Inflammatory macrophage treated with lipopolysaccharide for 1 hour (primary cell): ENCODE measurements at places on chromosomes 11 and 22.
A peak's percentile ranks its signal among the peaks of the same experiment; 100 is the strongest.

GRCh38 chr11:123753110-123753509 lies 1.2 kb downstream of the OR6X1 start:
- no peak for DNase-seq

- DNase-seq = no peak
These were observed 573.4 kb upstream of the RAG2 start for GRCh38 chr11:37171451-37171850.

DNA sequence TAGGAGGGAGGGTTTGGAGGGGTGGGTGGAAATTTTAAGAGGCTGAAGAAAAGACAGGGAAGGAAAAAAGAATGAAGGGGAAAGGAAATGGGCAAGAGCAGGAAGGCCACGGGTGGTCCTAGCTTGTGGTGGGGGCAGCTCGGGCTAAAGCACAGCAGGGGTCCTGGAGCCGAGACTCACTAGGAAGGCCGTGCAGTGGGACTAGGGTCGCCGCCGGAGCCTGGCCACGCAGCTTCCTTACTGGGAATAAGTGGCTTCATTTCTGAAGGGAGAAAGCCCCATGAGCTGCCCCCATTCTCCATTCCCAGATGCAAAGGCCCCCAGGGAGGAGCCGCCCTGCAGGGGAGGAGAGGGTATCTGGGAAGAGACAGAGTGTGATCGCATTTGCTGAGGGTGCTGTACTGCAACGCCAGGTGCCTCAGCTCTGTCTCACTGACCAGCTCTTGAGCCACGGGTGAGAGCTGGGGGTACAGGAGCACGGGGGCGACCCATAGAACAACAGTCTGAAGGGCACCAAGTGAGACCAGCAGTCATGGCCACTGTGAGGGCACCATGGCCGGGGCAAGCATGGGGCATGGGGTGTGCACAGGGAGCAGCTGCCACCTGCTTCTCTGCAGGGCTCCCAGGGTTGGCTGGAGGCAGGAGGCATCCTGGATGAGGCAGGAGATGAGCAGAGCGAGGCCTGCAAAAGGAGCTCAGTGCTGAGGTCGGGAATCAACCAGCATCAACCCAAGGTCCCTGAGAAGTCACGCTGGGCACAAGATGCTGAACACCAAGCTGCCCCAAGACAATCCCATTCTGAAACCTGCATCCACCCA lies 11.6 kb downstream of the TOP3B start:
- no peak for DNase-seq

- no peak for DNase-seq
These were observed 735.5 kb upstream of the API5 start for GRCh38 chr11:42576318-42576717.

DNA sequence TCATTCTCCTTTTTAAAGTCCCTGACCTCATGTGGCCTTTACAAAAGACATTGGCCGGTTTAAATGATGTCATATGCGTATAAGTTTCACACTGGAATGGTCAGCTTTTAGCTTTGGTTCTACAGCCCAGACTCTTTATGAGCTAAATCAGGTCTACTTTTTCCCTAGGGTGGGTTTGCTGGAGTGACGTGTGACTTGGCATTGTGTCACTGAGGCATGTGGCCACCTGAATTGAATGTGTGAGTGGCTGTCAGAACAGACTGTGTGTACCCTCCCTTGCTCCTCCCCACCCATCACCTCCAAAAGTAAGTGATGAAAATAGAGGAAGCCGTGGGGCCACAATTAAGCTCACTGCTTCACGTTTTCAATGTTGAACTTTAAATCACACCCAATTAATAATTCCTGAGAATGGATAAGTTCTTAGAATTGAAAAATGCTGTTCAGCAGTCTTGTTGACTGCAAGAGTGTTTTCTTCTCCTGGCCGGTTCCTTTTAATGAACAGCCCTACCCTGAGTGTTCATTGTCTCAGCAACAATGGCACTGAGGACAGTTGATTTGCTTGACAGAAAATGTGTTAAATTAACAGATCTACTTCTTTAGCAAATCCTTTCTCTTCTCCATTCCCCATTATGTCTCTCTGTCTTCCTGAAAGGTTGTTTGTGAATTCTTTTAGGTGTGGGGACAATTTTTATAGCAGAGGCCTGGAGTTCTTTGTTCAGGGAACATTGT lies 11.3 kb downstream of the CECR2 start:
- no peak for DNase-seq

- no peak for DNase-seq
These were observed 18.2 kb downstream of the APOL4 start for GRCh38 chr22:36183446-36183845.

GRCh38 chr11:134357545-134357839 lies 25.7 kb downstream of the GLB1L2 start:
- no peak for DNase-seq

DNA sequence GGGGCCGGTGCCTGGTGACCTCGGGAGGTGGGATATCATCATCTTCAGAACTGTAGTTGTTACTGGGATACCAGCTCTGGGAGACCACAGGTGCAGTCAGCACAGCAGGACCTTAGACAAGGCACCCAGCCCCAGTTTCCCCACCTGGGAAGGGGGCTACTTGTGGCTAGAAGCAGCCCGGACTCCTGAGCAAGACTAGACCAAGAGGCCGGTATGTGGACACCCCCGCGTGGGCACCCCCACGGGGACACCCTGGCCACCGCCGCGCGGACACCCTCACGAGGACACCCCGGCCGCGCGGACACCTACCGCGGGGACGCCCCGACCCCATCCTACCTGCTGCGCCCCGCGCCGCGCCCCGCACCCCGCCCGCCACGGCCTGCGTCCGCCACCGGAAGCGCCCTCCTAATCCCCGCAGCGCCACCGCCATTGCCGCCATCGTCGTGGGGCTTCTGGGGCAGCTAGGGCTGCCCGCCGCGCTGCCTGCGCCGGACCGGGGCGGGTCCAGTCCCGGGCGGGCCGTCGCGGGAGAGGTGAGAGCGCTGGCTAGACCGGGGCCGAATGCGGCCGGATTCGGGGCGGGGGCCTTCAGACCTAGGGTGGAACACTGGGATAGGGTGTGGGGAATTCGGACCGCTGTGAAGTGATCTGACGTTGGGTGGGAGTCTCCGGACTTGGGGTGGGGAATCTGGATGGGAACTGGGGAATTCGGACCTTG lies at the start of the genes COMT and TXNRD2:
TSS of gene COMT (plus strand) at position 408 of the 718 bp plus-strand sequence. CDS start 20,755 bp downstream, outside the sequence.
TSS of gene TXNRD2 (minus strand) at position 454 of the 718 bp plus-strand sequence. CDS start at position 439, 15 bp downstream.
- peak; percentile 68 for DNase-seq

GRCh38 chr22:45226503-45227186 lies 14.0 kb downstream of the KIAA0930 start:
- peak; percentile 94 for DNase-seq

DNA sequence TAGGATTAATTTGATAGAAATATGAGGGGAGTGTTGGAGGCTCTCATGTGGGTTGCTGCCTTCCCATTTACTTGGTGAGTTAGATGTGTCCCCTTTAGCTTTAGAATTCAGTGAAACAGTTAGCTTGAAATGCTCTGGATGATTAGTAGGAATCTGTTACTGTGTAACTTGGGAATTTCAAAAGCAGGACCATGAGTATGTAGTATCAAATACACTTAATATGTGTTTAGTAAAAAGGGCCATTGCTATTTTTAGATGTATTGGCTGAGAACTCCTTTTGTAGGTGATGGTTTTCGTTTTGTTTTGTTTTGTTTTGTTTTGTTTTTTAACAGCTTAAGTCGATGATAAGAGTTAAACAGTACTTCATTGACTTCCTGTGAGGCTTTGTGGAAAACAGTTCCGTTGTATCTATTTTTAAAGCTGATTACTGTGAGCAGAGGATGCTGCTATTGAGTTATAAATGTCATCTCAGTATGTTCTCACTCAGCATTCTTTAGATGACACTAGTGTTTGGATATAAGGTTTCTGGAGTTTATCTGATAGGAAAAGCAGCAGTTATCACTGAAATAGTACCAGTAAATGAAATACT lies 53.5 kb downstream of the MCAM start:
- no peak for DNase-seq

DNA sequence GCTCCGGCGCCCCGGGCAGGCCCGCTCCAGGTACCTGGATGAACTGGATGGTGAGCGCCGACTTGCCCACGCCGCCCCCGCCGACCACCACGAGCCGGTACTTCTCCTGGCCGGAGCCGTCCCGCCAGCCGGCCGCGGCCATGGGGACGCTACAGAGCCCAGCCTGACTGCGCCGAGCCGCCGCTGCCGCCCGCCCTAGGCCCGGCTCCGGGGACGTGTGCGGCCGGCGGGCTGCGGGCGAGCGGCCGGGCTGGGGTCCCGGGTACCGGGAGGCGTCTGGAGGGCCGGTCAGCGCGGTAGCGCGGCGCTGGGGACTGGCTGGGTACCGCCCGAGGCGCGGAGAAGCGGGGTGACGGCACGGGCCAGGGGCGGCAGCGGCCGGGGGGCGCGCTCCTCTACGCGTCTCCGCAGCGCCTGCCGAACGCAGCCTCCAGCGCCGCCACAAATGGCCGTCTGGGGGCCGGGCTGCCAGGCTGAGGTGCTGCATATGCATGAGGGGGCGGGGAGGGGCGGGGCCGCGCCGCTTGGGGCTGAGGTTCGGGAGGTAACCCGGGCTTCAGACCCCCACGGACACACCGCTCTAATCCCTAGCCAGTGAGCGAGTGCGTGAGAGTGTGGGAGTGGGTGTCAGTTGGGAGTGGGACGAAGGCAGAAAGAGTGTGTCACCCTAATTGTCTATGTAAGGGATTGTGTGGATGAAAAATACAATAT lies at the start of gene RRAS2:
TSS of gene RRAS2 (minus strand) at position 455 of the 711 bp plus-strand sequence. CDS start at position 142, 313 bp downstream.
- DNase-seq = peak; percentile 8
